ENCODE measurements at places on chromosomes 1 and 21.

- DNase-seq = no peak
Measured at GRCh38 chr1:28358716-28359115, 10.8 kb upstream of the PHACTR4 start.

DNA sequence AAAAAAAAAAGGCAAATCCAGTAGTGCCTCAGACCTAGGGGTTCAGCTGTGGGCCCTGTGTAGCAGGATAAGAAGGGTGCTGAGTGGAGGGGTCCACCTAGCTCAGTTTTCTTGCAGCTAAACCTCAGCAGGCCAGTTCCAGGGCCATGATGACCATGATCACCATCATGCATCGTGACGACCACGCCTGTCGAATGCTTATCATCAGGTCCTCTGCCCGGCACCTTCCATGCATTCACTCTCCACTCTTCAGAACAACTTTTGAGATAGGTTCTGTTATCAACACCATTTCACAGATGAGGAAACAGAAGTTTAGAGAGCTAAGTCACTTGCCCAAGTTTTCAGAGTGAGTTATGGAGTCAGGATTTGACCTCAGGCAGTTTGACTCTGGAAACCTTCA lies 54.9 kb downstream of the ACBD3 start:
- no peak for DNase-seq

DNA sequence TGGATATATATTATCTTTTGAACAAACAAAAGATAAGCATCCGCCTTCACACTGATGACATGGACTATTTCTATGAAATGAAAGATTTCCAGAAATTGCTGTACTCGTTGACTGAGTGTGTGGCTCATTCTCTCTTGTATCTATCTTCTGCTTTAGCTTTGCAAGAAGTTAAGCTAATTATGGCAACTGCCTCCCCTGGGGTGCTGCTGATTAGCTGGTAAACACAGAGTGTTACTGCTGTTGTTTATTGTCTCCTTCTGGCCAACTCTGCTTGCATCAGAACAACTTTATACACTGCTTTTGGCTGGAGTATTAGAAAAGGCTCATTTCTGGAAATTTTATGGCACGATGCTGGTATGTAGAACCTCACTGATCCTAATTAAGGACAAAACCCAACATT lies 95.6 kb upstream of the SNX7 start:
- no peak for DNase-seq

DNA sequence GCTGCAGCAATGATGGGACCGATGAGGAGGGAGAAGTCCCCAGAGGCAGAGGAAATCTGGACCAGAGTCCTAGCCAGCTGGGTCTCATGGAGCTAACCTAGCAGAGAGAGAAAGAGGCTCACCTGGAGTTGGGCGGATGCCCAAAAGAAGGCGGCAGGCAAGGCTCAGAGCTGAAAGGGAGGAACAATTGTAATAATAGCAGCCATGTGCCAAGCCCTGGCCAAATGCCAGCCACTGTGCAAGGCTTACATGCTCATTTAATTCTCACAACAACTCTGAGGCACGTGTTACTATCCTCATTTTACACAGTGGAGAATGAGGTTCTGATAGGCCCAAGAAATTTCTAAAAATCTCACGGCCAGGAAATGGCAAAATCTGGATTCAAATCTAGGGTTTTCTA lies 50.0 kb upstream of the ZNF648 start:
- no peak for DNase-seq

- DNase-seq = no peak
Measured at GRCh38 chr1:3851292-3851691, 5.7 kb downstream of the CEP104 start.

GRCh38 chr1:95311762-95312161 lies 77.8 kb downstream of the RWDD3 start:
- no peak for DNase-seq

DNA sequence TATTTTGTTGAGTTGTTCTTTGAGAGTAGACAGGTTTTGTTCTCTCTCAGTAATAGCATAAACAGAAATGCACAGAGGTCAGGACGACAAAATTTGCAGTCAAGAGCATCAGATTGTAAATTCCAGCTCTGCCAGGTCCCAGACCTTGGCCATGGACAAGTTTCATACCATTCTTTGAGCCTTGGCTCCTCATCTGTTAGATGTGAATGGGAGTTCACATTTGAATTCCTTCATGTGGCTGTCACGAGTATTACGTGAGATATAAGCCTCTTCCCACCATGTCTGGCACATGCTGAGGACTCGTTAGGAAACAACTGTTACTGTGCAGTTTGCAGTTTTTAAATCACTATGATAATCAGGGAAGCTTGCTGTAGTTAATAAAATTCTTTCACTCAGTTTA lies 93.2 kb upstream of the KCTD3 start:
- DNase-seq = no peak

DNA sequence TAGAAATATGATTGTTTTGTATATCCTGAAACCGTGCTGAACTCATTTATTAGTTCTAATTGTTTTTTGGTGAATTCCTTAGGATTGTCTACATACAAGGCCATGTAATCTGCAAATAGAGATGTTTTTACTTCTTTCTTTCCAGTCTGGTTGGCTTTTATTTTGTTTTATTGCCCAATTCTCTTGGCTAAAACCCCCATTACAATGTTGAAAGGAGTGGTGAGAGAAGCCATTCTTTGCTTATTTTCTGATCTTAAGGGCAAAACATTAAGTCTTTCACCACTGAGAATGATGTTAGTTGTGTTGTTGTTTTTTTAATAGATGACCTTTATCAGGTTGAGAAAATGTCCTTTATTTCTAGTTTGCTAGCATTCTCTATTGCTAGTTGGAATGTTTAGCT lies 157.3 kb downstream of the NTMT2 start:
- no peak for DNase-seq

DNA sequence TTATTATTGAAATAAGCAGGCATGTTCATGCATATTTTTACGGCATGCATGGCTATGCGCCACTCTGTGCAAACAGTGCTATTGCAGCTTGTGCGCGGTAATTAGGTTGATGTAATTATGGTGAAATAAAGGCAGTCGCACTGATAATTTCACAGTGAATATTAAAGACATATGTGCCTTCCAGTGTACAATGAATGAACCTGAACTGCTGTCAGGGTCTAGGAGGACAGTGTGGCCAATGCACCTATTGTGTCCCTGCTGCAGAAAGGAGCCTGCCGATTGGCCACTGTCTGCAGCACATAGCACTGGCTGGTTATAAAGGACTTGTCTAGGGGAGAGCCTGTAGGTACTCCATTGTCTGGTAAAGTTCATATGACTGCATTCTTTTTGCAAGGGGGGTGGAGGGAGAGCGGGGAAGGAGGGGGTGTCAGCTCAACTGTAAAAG lies 340.4 kb downstream of the USP25 start:
- no peak for DNase-seq

GRCh38 chr1:70667494-70668170 lies 256.6 kb downstream of the CTH start:
- no peak for DNase-seq

GRCh38 chr1:219038398-219038797 lies 135.3 kb upstream of the LYPLAL1 start:
- DNase-seq = no peak

- no peak for DNase-seq
Measured at GRCh38 chr1:36572142-36572715, 89.5 kb upstream of the CSF3R start.

- DNase-seq = no peak
Measured at GRCh38 chr1:24317956-24318614, 1.1 kb upstream of the GRHL3 start.

- no peak for DNase-seq
Measured at GRCh38 chr1:219292999-219293398, 119.3 kb downstream of the LYPLAL1 start.

DNA sequence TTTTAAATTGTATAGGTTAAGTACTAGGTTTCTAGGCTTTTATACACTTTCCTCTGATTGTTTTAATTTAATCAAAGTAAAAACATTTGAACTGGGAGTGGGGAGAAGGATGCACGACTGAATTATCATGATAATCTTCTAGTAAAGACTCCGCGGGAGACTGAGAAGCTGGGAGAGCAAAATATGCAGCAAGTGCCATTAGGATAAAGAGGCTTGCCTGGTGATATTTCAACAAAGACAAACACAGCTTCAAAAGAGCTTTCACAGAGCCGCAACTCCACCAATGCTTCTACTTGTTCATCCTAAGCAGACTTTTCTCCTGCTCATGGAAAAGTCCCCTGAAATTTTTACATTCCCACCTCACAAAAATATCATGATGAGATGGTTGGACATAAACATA lies 239.0 kb upstream of the PTBP2 start:
- no peak for DNase-seq

DNA sequence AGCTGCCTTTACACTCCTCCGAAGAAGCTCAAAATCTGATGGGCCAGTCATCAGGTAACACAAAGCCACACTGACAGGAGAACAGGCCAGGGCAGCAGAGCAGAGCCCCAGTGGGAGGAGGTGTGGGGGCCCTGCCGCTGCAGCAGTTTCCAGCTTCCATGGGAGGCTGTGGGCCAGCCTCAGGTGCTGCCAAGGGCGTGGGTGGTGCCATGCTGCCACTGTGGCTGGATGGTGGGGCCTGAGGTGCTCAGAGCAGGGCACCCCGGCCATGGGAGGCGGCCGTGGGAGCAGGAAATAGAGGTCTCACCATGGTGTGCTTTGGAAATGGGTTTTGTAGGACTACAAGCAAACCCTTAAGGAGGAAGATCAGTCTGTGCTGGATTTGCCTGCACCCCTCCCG lies 50.8 kb upstream of the COL6A1 start:
- DNase-seq = no peak

GRCh38 chr1:203325026-203325417 lies 19.7 kb downstream of the BTG2 start:
- peak; percentile 70 for DNase-seq

DNA sequence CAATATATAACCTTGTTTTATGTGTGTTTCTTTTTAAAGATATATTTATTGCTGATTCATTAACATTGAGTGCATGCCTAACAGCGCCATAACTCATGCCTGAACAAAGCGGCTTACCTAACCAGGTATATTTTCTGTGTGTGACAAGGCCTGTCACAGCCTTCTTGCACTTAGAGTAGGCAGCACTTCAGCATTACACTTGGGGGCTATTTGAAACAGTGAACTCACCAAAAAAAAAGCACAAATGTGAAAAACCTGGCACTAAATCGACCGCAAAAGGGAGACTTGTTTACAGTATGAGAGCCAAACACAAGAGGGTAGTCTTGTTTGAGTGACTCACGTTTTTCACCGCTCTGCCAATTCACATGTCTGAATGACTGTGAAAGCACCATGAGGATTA lies 111.7 kb downstream of the DISP1 start:
- DNase-seq = no peak

- no peak for DNase-seq
Measured at GRCh38 chr1:190942475-190942874, 464.8 kb upstream of the BRINP3 start.

DNA sequence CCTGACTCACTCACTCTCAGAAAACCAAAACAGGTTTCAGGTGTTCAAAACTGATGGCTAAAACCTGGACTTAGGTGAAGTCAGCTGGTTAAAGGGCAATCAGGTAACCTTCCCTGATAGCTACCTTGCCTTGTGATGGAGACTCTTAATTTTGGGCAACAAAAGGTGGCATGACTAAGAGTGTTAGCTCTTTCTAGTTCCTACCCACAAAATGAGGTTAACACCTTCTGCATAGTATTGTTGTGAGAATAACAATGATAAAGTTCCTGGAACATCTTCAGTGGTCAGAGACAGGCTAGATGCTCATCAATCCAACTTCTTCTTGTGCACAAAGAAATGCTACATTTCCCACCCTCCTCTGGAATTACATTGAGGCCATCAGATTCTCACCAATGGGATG lies 214.8 kb downstream of the ZNF648 start:
- no peak for DNase-seq

- DNase-seq = no peak
Measured at GRCh38 chr1:27645071-27645415, 10.1 kb upstream of the FGR start.

DNA sequence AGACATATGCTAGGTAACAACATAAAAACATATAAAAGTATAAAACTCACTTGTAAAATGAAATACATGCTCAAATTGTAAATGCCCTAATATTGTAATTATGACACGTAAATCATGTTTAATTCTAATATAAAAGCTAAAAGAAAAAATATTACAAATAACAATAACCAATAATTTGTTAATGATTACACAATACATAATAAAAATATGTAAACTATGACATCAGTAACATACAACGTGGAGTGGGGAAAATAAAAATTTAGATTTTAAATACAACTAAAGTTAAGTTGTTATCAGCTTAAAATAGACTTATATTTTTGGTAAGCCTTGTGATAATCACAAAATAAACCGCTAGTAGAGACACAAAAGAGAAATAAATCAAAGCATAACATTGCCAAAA lies 376.4 kb downstream of the BRINP2 start:
- DNase-seq = no peak

DNA sequence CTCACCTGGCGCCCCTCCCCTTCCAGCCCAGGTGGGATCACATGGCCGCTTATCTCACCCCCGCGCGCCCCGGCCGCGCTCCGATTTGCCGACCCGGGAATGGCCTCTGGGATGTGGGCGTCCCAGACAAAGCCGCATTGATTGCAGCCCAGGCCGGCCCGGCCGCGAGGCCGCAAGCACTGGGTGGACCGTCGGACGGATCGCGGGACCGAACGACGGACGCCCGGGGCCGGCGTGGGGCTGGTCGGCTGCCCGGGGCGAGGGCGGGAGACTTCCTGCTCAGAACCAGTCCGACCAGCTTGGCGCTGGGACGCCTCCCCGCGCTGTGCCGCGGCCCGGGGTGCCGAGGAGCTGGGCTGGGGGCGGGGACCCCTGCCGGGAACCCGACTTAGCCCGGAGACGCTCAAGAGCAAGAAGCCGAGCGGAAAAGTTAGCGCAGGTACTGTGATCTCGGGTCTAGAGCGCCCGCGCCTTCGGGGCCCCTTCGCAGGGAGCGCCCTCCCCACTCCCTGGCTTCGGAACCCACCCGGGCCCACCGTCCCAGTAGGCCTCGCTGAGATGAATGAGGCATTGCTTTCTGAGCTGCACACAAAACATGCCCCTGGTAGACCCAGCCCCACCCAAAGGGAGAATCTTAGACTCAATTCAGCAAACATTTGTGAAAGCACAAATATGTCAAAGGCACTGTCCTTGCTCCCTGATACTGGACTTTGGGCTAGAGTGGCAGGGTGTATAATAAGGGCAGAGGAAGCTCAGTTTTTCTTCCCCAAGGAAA lies 415 bp upstream of the LAD1 start:
- DNase-seq = no peak

GRCh38 chr1:205546541-205546940 lies 42.1 kb downstream of the CDK18 start:
- DNase-seq = no peak

DNA sequence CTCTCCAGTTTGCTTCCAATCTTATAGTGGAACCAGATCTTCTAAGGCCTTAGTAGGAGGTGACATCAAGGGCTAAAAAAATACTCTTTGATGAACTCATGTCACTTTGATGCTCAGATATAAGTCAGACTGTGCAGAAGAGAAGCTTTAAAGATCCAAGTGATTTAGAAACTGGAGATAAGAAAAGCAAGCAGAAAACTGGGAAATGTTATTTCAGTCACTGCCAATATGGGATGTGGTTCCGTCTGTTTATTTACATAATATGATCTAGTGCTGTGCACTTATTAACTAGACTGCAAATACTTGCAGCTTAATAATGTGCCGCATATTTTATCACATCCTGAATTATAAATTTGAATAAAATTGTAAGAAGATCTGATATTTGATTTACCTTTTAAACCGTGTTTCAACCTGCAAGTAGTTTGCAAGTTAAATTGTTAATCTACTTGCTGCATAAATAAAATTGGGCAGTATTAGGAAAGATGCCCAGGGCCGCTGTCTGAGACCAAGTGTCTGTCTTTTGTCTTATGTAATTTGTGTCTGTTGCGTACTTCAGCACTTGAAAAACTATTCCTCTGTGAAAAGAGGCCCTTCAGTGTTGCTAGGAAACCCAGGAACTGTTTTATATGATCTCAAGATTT lies 29.6 kb downstream of the CXADR start:
- no peak for DNase-seq
